ENCODE measurements at places on chromosomes 4 and X.

GRCh38 chr4:106495476-106495875 is 126.9 kb upstream of the GIMD1 start:
- no peak for DNase-seq

- no peak for DNase-seq
Measured at GRCh38 chrX:2137882-2138281, 362.9 kb downstream of the DHRSX start.

DNA sequence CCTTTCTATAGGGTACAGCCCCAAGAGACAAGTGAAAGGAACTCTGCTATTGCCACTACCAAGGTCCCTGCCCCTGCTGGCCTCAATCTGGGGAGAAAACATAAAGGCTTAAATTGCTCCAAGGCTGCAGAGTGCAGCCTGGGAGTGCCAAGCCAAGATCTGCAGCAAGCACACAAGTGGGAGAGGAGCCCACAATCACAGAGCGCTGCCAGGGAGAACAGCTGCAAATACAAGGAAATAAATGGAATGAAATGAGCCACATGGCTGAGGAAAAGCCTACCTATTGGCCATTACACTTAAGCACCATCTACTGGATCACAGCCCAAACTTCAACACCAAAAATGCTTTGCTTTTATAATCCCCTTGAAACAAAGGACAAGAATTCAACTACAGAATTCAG is 582.4 kb downstream of the FAM133A start:
- DNase-seq = no peak

- DNase-seq = no peak
Measured at GRCh38 chr4:7638489-7638888, 203.8 kb upstream of the PSAPL1 start.

GRCh38 chrX:24264383-24264782 is 49.5 kb downstream of the SUPT20HL2 start:
- DNase-seq = no peak

GRCh38 chr4:128390475-128390996 is 102.9 kb upstream of the PGRMC2 start:
- no peak for DNase-seq
